Central memory CD4-positive, alpha-beta T cell (primary cell): ENCODE measurements at places on chromosomes 5 and 9.

GRCh38 chr5:103561685-103562452, 720 bp downstream of the NUDT12 start:
- no peak for DNase-seq

- peak; percentile 92 for DNase-seq
Measured at GRCh38 chr9:36151316-36152210, 15.0 kb downstream of the GLIPR2 start.

DNA sequence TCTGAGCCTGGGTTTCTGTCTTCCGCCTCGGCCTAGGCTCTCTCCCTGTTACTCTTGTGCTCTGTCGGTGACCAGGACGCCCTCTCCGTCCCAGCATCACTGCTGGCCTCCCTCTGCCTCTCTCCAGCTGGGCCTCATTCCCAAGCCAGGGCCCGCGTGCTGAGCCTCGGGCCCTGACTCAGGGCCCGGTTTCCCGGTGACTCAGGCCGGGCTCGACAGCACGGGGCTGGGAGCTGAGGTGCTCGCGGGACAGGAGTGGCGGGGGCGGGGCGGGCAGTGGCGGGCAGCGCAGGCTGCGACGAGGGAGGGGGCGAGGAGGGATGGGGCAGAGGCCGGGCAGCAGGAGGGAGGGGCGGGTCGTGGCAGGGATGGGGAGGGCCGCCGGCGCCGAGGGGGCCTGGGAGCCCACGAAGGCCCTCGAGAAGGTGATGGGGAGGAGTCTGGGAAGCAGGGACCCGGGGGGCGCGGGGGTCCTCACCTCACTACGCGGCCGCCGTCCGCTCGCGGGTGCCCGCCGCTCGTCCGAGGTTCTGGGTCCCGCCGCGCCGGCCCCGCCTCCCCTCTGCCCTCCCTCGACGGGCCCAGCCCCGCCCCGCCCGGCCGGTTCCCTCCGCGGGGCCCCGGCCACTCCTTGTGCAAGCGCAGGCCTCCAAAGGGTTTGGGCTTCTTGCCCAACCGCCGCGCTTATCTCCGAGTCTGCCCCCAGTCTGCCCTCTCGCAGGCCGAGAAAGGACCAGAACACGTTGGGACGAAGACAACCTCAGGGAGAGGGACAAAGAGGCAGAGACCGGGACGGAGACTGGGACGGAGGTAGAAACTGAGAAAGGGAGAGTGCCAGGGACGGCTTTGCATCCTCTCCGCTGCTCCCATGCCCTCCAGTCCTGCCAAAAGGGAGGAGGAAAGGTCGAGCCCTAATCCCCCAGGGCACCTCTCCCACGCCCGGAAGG, at the start of gene ARAP3:
Gene ARAP3, minus strand, starts transcription at position 536 of the 947 bp plus-strand sequence. CDS start 1,744 bp downstream, outside the sequence.
- no peak for DNase-seq

GRCh38 chr9:127711831-127712274, 3.6 kb downstream of the PTRH1 start:
- no peak for DNase-seq

- DNase-seq = no peak
Measured at GRCh38 chr5:51208296-51208695, 175.0 kb upstream of the ISL1 start.

- DNase-seq = no peak
Measured at GRCh38 chr5:175797521-175798038, 73.8 kb upstream of the CPLX2 start.

DNA sequence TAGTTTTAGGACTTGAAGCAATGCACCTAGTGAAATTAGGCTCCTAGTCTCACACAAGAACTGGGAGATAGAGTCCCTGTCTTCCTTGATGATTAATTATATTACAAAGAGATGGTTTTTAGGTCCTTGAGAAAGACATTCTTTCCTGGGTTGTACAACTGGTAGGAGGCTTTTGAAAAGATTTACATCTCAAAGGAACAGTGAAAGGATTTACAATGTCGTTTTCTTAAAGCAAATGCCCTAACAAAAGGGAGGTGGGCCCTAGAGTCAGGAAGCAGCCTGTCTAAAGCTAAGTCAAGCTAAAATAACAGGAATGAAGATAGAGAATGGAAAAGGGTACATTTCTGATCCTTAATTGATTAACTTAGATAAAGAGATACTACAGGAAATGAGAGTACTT, 102.2 kb upstream of the IL7R start:
- DNase-seq = no peak

- DNase-seq = no peak
Measured at GRCh38 chr9:19286634-19287188, 56.2 kb downstream of the DENND4C start.

DNA sequence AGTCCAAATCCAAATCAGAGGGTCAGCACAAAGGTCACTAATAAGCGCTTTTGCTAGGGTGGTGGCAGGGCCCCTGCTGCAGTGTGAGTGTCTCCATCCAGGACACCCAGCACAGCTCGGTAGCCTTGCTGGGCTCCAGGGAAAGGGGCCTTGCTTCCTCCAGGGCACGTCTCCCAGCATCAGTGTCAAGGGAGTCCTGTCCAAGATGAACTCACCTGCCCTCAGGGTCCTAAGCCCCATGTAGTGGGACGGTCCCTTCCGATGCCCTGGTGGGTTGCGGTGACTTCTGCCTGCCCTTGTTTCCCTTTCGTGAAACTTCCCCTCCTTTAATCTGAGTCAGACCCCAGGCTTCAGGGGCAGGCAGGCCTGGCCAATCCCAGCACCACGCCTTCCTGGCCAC, 101.7 kb downstream of the ZNF354C start:
- no peak for DNase-seq

DNA sequence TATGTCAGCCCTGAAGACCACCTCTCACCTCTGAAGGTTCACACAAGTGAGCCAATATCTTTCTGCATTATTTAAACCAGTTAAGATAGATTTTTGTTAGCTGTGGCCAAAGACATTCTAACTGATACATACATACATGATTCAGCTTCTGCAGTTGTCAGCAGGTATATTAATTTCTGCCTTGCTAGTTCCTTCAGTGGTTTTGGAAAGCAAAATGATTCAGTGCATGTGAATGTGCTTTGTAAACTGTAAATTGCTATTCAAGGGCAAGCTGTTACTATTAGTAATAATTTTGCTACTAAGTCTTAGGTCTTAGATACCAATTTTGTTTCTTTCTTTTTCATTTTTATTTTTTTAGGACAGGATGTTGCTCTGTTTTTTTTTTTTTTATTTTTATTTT, 89.2 kb upstream of the ERBIN start:
- DNase-seq = no peak

DNA sequence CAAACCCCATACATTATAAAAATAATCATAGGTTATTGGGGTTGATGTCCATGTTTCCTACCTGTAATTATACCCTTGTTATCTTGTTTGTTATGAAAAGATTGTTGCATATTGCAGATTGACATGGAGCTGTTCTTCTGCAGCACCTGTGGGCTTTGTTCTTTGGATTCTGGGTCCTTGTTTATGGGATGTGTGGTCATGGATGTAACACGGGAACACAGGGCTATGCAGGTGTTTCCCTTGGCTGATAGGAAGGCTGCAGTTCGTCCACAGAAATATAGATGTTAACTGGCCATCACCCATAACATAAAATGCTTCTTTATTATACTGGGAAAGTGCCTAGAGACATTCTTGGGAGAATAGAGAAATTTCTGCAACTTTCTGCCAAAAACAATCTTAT, 77.9 kb downstream of the FBXL7 start:
- DNase-seq = no peak

GRCh38 chr5:177130211-177131018, 3.2 kb upstream of the NSD1 start:
- no peak for DNase-seq

GRCh38 chr5:17394086-17394485, 103.9 kb upstream of the TAF11L2 start:
- DNase-seq = no peak

DNA sequence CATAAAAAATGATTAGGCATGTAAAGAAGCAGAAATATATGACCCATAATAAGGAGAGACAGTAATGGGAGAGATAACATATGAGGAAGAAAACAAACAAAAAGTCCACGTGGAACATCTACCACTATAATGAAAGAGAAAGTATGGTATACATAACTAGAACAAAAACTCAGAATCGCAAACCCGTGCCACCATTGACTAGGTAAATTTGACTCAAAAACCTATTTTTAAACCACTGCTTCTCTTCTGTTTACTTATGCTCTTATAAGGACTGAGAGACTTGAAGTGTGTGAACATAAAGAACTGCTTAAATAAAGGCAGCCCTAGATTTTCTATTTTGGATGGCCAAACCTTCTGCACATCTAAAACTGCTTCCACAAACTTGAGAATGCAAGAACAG, 330.7 kb downstream of the CAAP1 start:
- DNase-seq = no peak
